ENCODE measurements at places on chromosomes 6 and 20.

- DNase-seq = no peak
Measured at GRCh38 chr6:56714982-56715456, 72.3 kb upstream of the DST start.

DNA sequence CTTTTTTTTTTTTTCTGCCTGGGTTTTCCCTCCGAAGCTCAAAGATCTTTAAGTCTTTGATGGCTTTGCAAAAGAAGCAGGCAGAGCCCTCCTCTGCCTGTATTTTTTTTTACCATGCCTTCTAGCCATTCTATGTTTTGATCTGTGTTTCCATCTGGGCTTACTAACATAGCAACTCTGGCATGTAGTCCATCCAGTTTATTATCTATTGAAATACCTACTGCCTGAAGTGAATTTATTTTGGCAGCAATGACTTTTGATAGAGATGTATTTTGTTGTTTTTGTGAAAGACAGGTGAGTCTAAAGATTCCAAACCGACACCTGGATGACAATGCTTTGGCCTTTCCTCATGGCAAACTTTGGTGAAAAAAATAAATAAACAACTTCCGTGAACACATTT, 1157.7 kb upstream of the MAP3K7 start:
- DNase-seq = no peak

GRCh38 chr6:116016846-116017545, 43.7 kb downstream of the FRK start:
- no peak for DNase-seq

DNA sequence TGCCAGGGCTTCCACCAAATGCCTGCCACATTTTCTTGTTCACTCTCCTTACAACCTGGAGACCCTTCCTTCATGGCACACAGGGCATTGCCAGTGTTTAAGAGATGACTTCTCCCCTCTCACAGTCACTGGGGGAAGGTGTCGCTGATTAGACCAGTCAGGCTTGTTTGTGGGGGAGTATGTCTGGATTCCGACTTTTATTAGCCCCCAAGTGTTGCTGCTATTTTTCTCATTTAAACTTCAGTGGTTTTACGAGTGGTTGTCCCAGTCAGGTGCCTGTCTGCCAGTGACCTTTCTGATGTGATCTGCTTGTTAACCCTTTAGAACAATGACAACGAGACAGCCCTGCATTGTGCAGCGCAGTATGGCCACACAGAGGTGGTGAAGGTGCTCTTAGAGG, 92.3 kb downstream of the ANKS1A start:
- no peak for DNase-seq

GRCh38 chr6:53768636-53769035, 26.2 kb upstream of the LRRC1 start:
- no peak for DNase-seq

DNA sequence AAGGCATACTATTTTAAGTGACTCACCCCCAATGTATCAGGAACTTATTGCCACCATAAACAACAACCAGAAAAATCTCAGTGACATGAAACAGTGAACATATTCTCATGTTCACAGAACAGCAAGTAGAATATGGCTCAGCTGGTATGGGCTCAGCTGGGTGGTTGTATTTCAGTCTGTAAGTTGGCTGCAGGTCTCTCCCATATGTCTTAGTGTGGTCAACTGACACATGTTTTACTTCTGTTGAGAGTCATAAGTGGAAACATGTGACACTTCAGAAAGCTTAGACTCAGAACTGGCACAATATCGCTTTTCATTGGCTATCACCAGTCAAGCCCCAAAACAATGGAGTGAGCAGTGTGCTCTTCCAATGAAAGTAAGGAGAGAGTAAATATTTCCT, 574.1 kb downstream of the HAO1 start:
- no peak for DNase-seq

DNA sequence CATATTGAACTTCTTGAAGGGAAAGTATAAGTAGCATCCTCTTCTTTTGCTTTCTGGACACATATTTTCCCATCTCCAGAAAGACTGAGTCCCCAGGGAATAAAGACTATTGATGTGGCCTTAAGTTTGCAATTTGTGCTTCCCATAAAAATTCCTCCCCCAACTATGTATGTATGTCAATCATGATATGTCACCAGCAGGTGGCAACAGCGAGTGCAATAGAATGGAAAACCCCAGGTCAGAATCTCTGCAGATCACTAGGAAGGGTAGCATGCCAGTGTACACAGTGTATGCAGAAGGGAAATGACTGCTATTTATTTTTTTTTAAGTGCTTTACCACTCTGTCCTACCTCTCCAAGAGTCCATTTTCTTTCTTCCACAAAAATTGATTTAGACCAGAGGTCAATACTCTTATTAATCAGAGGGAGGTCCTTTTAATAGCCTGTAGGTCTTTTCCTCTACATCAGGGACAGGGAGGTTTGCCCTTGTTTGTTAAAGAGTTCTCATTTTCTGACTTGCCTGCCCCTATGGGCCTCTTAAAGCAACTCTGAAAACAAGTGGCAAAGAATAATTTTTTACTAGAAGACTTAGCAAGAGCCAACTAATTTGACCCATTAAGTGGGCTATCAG, 61.4 kb downstream of the BMP2 start:
- no peak for DNase-seq

Measured in stimulated activated CD8-positive, alpha-beta memory T cell treated with anti-CD3 and anti-CD28 coated beads, Interleukin-7, amount 100 ng/mL, for 48 hours (primary cell).